Common myeloid progenitor, CD34-positive (primary cell): ENCODE measurements at places on chromosomes 2 and 18.

GRCh38 chr2:126774290-126774689 lies 118.3 kb downstream of the GYPC start:
- DNase-seq: no peak

DNA sequence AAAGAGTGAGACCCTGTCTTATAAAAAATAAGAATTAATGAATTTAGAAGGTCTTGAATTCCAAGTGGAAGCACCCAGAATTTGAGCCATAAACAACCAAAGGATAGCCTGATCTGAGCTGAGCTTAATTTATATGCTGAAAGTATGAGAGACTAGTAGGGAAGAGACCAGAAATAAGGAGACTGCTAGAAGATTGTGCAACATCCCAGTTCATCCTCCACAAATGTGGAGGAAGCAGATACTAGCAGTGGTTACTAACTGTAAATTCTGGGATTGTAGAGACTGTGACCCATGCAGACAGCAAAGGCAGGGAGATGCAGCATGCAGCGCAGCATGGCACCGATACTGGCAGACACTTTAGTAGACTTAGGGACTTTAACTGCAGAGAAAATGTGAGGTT lies 1.5 kb upstream of the SULT1C2 start:
- DNase-seq: peak; percentile 22

DNA sequence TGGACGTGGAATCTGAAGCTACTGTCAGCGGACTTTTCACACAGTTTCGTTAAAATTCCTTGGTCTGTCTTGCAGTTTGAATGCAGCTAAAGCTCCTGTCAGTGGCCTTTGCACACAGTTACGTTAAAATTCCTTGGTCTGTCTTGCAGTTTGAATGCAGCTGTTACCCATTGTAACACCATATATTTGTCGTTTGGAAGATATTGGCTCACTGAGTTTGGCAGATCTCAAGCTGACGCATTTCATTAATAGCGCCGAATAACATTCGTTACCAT lies 1.0 kb downstream of the LIMS1 start:
- no peak for DNase-seq

- no peak for DNase-seq
Observed at GRCh38 chr18:46260879-46261143, 156.6 kb downstream of the HAUS1 start.

DNA sequence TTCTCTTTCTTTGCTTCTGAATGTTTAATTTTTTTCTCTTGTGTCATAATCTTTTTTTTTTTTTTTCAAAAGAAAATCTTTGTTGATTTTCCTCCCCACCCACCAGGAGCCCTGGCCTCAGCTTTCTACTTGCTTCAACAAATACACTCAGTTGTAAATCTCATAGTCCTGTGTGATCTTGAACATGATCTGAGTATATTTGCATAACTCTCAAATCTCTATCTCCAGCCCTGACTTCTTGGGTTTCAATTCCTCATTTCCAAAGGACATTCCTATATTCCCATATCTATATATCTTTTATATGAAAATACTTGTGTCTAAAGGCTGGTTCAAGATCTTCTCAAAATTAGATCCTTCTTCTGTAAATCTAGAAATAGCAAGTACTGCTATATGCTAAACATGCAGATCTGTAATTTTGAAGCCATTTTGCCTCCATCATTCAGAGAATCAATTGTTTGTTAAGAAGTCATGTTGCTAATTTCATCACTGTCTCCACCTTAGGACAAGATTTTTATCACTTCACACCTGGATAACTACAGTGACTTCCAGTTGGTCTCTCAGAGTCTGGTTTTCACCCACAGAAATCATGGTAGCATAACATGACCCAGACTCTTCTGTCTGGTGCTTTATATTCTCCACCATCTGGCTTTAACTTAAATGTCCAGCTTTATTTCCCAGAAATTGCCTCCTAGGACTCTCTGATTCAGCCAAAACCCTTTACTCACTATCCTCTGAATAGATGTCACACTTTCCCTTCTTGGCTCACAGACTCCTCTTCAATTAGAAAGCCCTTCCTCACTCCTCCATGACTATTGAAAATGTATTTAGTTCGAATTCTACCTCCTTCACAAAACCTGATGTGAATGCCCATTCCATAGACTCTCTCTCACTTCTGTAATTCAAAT lies 98.1 kb downstream of the ZEB2 start:
- DNase-seq: no peak

GRCh38 chr18:79800371-79801180 lies 2.8 kb downstream of the KCNG2 start:
- DNase-seq: no peak

DNA sequence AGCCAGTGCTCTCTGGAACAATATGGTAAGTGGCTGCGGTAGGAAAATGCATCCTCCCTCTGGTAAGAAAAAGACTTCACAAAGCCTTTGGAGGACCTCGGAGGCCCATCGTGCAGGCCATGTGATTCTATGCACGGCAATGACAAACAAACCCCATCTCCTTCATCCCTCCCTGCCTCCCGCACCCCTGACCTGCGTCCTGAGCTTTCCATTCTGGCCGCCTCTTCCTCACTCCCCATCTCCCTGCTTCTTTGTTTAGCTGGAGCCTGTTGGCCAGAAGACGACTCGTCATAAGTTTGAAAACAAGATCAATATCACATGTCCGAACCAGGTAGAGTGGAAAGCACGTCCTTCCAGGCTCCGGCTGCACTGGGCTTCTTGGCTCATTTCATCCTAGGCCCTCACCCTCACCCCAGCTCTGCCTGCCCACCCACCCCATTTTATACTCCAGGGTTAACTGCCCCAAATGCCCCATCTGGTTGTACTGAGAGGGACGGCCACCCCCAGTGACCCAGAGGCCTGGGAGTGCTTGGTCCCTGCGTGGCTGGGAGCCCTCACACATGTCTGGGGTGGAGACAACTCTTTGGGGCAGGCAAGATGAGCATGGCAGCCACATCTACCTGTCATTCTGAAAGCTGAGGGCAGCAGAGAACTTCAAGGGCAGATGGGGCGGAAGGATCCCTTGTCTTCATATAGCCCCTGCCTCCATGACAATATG lies 94.0 kb downstream of the PLB1 start:
- no peak for DNase-seq

DNA sequence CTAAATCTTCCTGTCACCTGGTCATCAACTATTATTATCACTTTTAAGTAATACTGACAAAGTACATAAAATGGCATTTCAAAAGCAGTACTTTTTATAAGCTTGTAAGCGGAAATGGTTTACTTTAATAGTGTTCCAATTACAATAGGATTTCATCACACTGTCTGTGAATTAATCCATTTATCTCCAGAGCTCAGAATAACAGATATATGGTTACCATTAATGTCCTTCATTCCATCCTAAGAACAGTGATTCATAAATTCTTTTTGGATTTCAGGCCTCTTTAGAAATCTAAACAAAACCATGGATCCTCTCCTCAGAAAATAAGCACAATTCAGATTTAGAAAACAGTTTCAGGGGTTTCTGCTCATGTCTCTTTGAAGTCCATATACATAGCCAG lies 68.4 kb downstream of the PID1 start:
- DNase-seq: no peak

GRCh38 chr18:57833441-57834101 lies 30.5 kb upstream of the ATP8B1 start:
- DNase-seq: no peak

GRCh38 chr2:134136731-134137130 lies 117.1 kb upstream of the MGAT5 start:
- no peak for DNase-seq

DNA sequence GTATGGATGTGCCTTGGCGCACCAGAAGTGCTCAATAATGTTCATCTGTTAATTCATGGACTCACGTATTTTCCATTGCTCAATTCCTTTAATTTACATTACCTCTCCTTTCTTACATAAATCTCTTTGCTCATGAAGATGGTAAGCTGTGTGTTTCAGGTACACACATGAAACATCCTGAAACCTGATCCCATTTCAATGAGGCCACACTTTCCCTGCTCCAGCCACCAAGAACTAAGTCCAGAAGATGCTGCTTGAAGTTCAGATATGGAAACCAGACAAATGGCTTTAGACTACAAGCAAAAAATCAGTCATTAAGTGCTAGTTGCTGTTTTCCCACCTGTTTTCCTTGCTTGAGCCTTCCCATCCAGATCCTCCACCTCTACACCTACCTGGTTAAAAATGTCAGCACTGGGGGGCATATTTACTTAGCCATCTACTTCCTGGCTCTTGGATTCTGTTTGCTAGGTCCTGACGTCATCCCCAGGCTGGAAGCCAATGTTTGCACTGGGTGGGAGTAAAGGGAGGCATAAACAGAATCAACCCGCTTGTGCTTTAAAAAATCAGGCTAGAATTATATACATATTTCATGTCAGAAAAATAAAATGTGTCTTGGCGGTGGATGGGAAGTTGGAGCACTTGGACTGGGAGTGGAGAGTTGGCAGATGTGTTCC lies 309.7 kb downstream of the OSR1 start:
- no peak for DNase-seq

GRCh38 chr2:97844311-97844859 lies 131.0 kb downstream of the ZAP70 start:
- no peak for DNase-seq

GRCh38 chr2:40439473-40439872 lies 12.4 kb downstream of the SLC8A1 start:
- no peak for DNase-seq

DNA sequence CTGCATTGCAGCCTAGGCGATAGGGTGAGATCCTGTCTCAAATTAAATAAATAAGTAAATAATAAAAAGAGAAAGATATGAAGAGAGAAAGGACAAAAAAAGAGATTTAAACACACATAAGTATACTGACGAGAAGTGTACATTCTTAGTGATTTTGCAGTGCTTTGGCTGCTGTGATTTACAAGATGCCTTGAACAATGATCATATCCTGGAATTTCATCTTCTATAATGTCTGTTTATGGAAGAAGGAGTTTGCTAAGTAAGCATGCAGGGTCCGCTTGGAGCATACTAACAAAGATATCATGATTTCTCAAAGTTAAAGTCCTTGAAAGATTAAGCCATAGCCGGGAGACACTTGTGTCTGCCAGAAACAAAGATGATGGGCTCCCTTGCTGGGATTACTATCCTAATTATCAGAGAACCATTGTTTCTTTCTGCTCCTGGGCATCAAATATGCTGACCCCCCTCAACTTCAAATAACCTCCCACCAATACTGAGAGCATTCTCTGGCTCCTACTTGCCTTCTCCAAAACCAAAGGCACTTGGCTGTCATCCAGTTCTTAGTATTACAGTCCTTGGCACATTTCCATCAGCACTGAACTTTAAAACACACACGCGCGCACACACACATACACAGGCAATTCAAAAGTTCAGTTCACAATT lies 47.5 kb upstream of the STAM2 start:
- DNase-seq: peak; percentile 81

DNA sequence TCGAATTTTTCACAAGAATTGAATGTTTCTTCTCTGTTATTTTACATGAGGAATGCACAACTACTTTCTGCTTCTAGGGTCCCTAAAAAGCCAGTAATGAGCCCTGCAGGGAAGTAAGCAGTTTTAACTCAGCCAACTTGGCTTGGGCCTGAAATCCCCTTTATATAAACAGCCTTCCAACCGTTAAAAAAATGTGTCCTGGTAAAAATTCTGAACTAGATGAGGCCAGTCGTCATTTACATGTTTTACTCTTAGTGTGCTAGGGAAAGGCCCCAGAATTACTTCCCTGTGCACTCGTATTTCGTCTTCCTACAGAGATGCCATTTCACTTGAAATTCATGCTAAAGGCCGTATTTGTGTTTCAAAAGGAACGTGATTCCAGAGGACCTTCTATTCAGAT lies 42.4 kb upstream of the RPE start:
- no peak for DNase-seq

DNA sequence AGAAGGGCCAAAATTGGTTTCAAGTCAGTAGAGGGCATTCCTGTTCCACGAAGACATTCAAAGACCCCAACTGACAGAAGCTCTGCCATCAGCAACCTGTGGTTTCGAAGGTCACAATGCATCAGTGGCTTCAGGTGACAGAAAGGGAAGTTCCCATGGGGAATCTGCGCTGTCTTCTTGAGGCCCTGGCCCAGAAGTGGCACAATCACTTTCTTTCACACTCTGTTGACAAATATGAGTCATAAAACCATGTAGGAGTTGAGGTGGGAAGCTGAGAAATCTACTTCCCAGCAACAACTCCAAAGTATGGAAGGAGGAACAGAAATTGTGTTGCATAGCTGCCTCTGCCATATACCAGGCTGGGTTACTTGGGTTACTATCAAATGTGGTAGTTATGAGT lies 621.1 kb upstream of the FANCL start:
- no peak for DNase-seq

- no peak for DNase-seq
Observed at GRCh38 chr2:120007851-120008250, 5.0 kb upstream of the EPB41L5 start.

GRCh38 chr2:237722616-237723015 lies 76.0 kb upstream of the RBM44 start:
- no peak for DNase-seq

GRCh38 chr2:207504513-207505170 lies 25.1 kb upstream of the CREB1 start:
- DNase-seq: no peak

DNA sequence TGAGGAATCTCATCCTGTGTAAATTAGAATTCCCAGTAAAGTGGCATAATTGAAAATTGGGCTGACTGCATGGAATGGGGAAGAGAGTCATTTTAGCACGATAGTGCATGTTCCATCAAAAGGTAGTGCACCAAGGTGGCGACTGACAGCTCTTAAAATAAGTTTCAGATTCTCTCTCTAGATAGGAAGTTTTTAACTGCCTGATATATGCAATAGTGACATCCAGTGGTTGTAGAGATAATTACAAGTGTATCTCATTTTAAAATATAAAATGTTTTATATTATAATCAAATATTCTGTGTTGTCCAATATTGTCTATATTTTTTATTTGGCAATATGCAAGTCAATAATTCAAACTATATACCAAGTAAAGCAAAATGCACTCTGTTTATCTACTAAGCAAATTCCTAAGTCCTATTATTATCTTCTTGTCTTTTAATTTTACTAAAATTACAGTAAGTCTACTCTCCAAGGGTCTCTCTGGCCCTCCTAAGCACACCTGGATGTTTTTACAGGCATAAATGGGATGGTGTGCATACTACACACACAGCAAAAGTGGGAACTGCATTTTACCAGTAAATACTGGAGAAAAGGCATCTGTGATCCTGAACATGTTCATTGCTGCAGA lies 397.7 kb upstream of the HNRNPA3 start:
- peak; percentile 52 for DNase-seq

- DNase-seq: no peak
Observed at GRCh38 chr2:105737980-105738657, 6.6 kb upstream of the NCK2 start.

DNA sequence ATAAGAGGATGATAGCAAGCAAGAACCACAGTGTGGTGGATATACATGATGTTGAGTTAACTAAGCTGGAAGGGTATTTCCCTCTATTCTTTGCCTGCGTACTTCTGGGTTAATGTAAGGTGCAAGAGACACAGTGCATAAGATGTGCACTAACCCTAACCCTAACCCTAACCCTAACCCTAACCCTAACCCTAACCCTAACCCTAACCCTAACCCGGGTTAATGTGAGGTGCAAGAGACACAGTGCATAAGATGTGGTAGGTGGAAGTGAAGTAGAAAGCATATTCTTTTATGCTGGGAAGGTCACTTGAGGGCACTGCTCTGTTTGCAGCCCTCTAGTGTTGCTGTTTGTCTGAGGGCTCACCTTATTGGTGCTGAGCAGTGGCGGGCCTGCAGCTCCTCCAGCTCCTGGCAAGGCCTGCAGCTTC lies 181.5 kb upstream of the ITGA4 start:
- DNase-seq: no peak

- DNase-seq: no peak
Observed at GRCh38 chr18:50099725-50100407, 95.1 kb downstream of the MYO5B start.
